ENCODE measurements at places on chromosomes 12 and 14.

- DNase-seq, result no peak
Measured at GRCh38 chr12:28963554-28963953, 185.5 kb upstream of the FAR2 start.

- no peak for DNase-seq
Measured at GRCh38 chr12:106074706-106075392, 63.9 kb downstream of the NUAK1 start.

DNA sequence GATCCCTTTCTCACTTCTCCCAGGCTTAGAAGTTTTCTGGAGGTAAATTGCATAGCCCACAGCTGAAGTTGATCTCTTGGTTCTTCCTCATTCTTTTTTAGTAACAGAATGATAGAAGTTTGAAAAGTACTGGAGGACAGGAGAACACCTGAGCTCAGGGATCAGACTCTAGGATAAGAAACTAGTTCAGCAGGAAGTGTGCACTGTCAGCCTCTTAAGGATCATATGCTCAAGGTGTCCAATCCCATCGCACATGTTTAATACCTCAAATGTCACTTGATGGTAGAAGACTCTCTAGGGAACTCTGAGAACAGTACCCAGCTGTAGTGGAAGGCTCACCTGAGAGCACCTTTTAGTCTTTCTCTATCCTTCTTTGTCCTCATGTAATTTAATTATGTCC, 14.7 kb upstream of the LIMA1 start:
- DNase-seq, result no peak

GRCh38 chr14:56810147-56810719, at the start of gene OTX2:
Gene OTX2, minus strand, starts transcription at chr14:56810479. Its CDS starts 5,023 bp downstream, at chr14:56805456.
- DNase-seq, result no peak

- no peak for DNase-seq
Measured at GRCh38 chr12:74370608-74371216, 166.9 kb upstream of the ATXN7L3B start.

- DNase-seq, result no peak
Measured at GRCh38 chr12:92745856-92746550, 43.2 kb downstream of the PLEKHG7 start.

DNA sequence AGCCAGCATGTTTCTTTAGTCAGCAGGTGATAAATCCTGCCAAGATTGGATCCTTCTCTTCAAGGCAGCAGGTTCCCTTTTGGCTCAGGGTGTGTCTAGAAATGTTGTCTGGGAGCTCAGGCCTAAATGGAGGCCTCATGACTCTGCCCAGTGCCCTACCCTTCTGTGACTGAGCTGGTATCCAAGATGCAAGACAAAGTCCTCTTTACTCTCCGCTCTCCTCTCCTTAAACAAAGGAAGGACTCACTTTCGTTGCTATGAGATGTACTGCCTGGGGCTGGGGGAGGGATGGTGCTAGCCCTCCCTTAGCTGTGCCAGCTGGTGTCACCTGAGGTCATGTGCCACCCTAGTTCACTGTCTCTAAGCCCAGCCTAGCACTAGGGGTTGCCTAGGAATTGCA, 13.8 kb upstream of the TMPRSS12 start:
- DNase-seq, result no peak

DNA sequence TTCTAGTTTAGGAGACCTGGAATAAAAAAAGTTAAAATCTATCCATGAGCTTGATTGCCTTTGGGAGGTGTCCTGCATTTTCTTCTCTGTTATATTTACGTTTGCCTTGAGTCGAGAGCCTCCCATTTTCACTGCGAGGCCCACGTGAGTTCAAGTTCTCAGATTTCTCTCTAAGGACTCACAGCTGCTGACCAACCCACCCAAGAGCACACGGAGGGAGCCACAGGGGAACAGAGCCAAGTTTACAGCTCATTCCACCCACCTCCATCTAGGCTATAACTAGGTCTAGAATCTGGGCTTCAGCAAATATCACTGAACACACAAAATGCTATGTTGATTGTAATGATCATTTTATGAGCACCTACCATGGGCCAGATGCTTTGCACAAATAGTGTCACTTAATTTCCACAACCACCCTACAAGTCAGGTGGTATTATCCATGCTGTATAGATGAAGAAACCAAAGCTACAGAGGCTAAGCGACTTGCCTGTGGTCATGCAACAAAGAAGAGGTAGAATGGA, 16.7 kb downstream of the ALDH1L2 start:
- DNase-seq, result no peak

DNA sequence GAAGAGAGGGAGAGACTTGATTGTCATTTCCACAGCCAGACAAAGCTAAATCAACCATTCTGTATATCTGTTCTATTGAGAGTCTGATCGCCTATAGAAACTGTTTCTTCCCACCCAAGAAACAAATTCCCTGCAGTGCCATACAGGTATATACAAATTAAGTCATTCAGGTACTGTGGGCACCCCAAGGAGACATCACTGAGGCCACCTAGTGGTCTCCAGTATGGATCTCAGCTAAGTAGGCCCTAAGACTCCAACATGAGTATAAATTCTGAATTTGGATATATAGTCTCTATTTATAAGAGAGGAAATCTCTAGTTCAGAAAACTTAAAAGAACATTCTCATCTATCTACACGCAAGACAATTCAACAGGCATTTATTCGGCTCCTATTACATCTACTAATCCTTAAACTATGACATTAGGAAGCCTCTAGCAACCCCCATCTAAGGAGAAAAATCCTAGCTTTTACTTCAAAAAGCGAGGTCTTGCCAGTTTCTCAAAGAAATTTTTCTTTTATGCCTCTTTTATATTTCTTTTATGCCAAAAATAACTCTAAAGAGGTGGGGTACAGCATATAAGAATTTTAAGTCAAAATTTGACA, 62.6 kb downstream of the DCAF5 start:
- DNase-seq, result no peak

DNA sequence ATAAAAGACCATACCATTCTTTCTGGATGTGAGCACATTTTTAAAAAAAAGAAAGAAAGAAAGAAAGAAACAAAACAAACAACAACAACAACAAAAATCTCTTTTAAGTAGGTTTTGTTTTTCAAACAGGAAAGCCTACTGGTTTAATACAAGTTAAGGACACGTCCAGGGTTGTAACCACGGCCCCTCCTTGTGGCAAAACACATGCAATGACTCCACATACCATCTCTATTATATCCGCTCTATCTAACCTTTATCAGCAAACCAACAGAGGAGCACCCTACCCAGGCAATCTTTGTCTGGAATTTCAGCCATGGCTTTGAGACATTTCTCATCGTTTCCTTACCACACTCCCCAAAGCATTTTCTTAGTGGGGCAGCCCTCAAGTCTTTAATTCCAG, 360.5 kb upstream of the TMPO start:
- DNase-seq, result no peak

DNA sequence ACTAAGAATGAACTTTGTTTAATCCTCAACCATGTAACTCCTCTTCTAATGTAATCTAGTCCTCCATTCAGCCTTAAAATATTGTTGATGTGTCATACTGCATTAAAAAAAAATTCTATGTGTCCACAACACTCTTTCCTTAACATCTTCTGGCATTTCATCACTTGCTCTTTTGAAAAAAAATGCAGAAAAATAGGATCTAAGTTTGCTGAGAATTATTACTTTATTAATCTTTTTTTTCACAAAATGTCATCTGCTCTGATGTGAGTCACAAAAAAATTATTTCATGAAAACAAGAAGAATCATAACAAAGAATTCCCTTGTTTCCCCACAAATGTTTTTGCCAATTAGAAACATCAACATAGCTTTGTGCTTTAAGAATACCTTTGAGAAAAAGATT, 410.1 kb upstream of the MGAT4C start:
- no peak for DNase-seq

GRCh38 chr12:47811581-47812484, 7.9 kb downstream of the HDAC7 start:
- no peak for DNase-seq

GRCh38 chr12:110661337-110661972, 27.5 kb downstream of the HVCN1 start:
- no peak for DNase-seq

DNA sequence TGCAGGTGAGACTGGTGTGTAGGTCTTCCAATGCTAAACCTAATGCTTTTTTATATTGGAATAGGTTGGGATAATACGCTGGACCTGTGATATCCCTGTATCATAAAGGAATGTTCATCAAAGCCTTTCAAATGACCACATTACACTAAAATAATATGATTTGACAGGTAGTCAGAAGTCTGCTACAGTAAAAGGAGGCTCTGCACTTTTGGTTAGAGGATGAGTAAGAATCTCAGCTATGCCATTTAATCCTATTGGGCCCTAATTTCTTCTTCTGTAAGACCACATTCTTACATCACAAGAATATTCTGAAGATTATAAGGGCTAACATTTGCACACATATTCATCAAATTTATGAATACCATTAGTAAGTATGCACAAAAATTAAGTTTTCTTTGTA, 250.5 kb upstream of the FLRT2 start:
- no peak for DNase-seq

DNA sequence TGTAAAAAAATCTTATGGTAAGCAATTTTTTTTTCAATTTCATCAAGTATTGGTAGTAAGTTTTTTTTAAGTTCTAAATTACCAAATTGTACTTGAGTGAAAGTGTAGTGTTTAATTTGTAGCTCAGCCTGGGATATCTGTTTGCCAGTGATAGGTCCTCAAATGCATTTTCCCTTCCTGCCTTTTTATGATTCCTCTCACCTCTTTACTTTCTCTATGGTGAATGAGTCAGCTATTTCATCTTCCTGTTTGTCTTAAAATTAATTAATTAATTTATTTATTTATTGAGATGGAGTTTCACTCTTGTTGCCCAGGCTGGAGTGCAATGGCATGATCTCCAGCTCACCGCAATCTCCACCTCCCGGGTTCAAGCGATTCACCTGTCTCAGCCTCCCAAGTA, 10.6 kb downstream of the SRP54 start:
- DNase-seq, result no peak
